Hair follicle dermal papilla cell (primary cell): ENCODE measurements at places on chromosomes 2 and 18. TPM values are rescaled to one million over a fixed set of nuclear protein-coding genes. Genes with fewer than 3 reads are reported as not detected.

UGT1A3 gene
- not detected in 2 replicates for total RNA-seq

SLC16A14 gene
- under 0.01 TPM in 1 of 2 replicates, not detected in the other for total RNA-seq

PAIP2B gene
- total RNA-seq, result 0.49 and 0.81 TPM in 2 replicates

SCTR gene
- total RNA-seq, result not detected in 2 replicates

UCN gene
- total RNA-seq, result 0.81 and 0.85 TPM in 2 replicates

GPR39 gene
- total RNA-seq, result 14.1 and 15.3 TPM in 2 replicates

EFR3B gene
- 0.16 and 0.49 TPM in 2 replicates for total RNA-seq
